ENCODE measurements at places on chromosomes 13 and 19.
A peak's percentile ranks its signal among the peaks of the same experiment; 100 is the strongest.

DNA sequence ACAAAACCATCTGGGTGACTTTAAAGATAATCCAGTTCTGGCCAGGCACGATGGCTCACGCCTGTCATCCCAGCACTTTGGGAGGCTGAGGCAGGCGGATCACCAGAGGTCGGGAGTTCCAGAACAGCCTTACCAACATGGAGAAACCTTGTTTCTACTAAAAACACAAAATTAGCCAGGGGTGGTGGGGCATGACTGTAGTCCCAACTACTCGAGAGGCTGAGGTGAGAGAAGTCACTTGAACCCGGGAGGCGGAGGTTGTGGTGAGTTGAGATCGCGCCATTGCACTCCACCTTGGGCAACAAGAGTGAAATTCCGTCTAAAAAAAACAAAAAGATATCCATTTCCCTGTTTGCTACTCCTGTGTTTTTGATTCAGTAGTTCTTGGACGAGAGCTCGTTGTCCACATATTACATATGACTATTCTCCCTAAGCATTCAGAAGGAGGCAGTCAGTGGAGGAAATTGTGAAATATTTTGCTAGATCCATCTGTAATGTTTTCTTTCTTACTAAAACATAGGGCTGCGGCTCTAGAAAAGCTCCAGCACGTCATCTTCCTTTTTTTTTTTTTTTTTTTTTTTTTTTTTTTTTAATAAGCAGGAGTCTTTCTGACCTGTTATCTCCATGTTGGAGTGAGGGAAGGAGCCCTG, 33.6 kb downstream of the ZNF701 start:
- DNase-seq: peak; percentile 61

DNA sequence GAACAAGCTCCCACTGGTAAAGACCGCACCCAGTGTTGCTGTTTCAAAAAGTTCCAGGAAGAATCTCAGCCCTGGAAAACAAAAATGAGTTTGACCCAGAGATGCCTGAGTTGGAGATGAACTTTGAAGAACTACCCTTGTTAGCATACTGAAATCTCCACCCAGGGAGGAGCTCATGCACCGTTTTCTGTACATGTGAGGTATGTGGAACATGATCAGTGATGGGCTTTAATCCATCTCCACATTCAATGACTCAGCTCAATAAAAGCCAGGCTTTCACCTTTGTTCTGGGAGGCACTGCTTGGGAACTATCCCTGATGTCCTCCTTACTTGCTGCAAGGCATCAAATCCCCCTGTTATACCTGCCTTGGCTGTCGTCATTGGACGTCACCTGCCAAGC, 279.9 kb downstream of the UQCRFS1 start:
- DNase-seq: no peak

DNA sequence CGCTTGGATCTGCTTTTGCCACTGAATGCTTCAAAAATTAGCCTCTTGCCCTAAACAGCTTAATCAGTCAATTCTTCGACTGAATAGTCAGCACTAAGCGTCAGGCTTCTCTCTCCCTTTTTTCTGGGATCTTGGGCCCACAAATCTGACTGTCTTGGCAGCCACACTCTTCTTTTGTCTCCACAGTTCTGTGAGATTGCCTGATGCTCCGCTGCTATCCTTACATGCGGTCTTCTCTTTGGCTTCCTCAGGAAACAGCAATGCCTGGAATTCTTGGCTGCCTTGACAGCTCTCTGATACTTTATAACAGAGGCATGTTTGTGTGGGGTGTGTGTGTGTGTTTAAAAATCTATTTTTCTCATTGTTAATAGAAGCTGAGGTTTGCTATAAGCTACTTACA, 32.6 kb downstream of the ERCC5 start:
- DNase-seq: peak; percentile 76

DNA sequence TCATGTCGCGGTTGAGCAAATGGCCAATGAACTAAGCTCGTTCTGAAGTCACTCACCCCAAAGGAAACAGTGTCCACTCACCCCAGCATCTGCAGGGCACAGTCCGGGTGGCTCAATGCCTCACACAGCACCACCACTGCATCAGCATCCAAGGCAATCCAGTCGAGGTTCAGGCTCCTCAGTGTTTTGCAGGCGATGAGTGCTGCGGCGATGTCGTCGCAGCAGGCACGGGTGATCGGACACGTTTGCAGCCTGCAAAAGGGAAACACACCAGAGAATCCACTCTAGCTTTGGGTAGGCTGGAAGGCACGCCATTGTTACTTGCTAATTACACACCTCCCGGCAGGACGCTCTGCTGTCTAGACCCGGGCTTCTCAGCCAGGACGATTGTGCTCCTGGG, 26.5 kb downstream of the NLRP9 start:
- DNase-seq: no peak

DNA sequence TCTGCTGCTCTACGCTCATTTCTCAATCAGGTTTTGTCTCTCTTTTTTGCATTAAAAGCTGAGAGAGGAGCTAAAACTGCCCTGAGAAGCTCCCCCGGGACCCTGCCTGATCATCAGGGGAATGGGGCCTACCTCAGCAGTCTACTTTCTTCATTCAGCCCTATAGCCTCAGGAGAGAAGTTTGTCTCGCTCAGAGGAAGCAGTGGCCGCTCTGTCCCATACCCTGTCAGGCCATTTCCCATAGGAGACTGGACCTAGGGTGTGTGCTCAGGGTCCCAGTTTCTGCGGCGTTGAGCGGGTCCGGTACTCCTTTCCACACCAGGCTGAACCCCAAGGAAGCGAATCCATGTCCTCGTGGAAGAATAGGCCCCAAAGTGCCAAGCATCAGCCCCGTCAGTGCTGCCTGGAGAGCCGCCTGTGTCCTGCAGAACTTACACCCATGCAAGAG, 21.7 kb downstream of the UBE2L5 start:
- DNase-seq: no peak

GRCh38 chr13:81745391-81745790, 1404.5 kb upstream of the SPRY2 start:
- no peak for DNase-seq

DNA sequence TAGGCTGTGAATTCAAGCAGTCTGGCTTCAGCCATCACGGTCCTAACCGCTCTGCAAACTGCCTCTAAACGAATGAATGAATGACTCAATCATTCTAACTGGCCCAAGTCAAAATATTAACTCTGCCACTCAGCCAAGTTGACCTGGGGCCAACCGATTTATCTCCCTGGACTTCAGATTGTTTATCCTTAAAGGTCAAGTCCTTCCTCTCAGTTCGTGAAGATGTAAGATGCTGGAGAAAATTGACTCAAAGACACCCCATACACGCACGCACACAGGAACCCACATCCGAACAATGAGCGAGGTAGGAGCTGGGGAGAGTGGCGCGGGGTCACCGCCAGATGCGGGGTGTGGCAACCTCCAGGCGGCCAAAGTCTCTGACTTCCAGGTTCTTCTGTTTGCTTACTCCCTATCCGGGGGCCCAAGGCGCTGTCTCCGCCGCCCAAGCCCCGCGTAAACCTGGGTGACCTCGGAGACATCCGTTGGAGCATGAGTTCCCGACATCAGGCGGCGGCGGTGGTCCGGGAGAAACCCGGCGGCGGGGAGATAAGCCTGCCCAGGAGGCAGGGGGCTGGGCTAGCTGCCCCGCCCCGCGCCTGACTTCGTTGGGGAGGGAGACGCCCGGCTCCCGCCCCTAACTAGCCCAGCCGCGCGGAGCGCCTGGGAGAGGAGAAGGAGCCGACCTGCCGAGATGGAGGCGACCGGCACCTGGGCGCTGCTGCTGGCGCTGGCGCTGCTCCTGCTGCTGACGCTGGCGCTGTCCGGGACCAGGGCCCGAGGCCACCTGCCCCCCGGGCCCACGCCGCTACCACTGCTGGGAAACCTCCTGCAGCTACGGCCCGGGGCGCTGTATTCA, at the start of gene CYP2S1:
CYP2S1 (plus strand) TSS at position 646 of the 856 bp plus-strand sequence; CDS start at position 692, 46 bp downstream.
- no peak for DNase-seq

GRCh38 chr13:100521851-100522617, 66.6 kb downstream of the GGACT start:
- no peak for DNase-seq

DNA sequence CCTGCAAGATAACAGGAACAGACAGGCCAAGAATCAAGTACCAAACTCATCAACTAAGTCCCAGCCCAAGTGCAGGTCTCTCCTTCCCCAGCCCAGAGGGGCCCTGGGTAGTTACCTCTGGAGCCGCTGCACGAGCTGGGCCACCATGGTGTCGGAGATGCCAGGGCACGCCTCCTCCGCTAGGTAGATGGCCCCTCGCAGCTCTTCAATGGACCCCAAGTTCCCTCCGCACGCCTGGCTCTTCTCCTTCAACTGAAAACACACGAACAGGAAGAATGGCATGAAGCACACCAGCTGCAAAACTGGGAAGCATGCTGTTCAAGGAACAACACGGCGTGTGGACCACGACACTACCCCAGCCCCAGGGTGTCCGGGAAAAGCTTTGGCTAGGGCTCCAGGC, 119.9 kb downstream of the STK24 start:
- DNase-seq: no peak

DNA sequence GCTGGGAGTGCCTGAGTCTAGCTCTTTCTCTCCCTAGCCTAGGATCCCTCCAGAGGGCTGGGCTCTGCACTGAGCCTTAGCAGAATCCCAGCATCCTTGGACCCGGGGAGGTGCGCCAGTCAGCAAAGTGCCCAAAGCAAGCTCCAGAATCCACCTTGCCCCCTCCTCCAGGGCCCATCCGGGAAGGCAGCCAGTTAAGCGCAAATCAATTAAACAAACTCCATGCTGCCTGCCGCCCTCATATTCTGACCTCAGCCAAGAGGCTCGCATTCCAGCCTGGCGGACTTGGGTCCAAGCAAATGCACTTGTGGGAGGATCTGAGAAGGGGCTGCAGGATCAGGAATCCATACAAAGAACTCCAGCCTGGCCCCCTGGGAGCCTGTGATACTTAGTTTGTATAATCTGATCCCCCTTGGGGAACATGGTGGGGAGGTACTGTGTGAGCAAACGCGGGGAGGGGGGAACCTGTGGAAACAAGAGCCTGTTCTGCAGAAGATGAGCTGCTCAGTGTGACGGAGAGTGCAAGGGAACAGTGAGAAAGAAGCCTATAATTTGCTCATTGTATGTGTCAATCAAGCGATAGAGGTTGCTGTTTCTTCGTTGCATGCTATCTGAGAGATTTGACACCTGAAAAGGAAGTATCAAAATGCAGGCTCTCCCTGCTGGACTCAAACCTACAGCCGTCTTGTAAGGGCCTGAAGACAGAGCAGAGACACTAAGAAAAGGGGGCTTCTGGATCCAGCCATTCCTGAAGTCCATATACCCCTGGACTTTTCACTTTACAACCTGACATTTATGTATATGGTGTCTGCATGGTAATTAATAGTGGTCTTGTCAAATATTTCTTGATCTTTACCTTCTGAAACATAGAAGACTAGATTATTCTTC, 29.4 kb downstream of the ZNRF4 start:
- no peak for DNase-seq

- peak; percentile 97 for DNase-seq
Measured at GRCh38 chr13:37403776-37404527, 194.6 kb downstream of the POSTN start.

GRCh38 chr13:62296812-62297211, 881.2 kb upstream of the PCDH20 start:
- no peak for DNase-seq

DNA sequence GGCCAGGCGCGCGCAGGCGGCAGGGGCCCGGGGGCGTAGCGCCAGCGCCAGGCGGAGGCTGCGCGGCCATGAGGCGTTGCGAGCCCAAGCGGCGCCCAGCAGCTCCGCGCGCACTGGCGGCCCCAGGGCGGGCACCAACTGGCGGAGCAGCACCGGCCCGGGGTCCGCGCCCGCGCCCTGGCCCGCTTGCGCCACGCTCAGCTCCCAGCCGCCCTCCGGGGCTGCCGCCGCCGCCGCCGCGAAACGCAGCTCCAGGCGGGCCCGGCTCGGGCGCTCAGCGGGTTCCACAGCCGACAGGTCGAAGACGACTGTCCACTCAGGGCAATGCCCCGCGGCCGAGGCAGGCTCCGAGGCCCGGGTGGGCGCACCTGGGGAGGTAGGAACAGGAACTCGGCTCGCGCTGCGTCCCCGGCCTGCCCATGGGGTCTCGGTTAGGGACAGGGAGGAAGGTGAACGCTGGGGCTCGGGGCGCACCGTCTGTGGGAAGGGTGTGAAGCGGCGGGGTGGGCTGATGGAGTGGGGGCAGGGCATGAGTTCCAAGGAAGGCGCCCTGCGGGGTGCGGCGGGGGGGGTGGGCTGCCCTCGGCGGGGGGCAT, 26.8 kb downstream of the CERS1 start:
- DNase-seq: no peak

GRCh38 chr13:97346561-97347254, 87.3 kb upstream of the RAP2A start:
- DNase-seq: no peak

DNA sequence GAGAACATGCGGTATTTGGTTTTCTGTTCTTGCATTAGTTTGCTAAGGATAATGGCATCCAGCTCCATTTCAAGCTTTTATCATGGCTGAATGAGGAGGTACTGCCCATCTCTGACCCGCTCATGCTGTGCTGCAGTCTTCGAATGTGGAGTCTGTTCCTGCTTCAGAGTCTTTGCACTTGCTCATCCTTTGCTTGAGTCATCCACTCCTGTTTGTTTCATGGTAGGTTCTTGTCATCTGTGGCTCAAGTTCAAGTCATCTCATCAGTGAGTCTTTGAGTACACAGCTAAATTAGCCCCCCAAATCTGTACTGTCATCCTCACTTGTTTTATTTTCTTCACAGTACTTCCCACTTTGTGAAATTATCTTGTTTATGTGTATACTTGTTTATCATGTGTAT, 5.4 kb downstream of the UCHL3 start:
- no peak for DNase-seq

- no peak for DNase-seq
Measured at GRCh38 chr13:50011461-50011860, 3.8 kb upstream of the KCNRG start.

DNA sequence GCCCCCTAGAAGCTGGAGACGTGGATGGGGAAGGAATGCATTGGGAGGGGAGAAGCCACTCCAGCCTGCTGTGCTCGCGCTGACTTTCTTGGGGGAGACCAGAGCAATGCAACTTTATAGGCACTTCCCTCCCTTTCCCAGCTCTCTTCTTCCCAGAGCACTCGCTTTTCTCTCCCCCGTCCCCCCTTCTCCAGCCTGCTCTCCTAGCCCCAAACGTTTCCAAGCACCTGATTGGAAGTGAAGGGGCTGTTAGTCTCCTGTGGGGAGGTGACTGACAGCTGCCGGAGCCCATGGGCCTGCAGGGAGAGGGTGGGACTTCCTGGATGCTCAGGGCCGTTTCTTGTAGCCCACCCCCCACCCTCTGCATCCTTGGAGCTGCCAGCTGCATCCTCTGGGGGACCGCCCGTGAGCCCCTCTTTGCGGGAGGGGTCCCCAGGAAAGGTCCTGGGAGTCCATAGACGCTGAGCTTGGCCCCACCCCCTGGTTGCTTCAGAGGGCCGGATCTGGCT, 2.5 kb downstream of the HDGFL2 start:
- peak; percentile 56 for DNase-seq

GRCh38 chr13:103161476-103161875, 95.3 kb upstream of the SLC10A2 start:
- no peak for DNase-seq

DNA sequence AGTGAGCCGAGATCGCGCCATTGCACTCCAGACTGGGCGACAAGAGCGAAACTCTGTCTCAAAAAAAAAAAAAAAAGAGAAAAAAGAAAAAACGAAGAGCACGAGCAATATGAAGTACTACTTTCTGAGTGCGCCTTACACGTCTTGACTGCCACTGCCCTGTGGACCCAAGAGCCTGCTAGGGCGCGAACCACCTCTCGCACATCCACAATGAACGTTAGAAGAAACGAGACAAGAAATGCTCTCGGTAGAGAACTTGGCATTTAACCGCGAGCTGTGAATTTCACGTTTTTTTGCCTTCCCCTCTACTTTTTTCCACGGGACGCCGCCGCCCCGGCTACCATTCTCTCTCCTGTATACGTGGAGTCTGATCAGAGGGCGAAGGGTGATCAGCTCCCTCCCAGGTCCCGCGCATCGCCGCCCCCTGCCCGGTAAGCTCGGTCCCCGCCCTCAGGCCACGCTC, 454 bp downstream of the TIMM44 start:
- DNase-seq: no peak
